ENCODE measurements at places on chromosomes 1 and 21. TPM values are rescaled to one million over a fixed set of nuclear protein-coding genes. Genes with fewer than 3 reads are reported as not detected.

Gene WDR47
- 5.4 TPM for total RNA-seq

Gene CLDN17
- not detected for total RNA-seq

Gene GRIK3
- 33.2 TPM for total RNA-seq

Gene OR2T1
- total RNA-seq = not detected
